Stimulated activated CD4-positive, alpha-beta T cell treated with anti-CD3 and anti-CD28 coated beads, Interleukin-4, amount 100 ng/mL, for 1 hour (primary cell): ENCODE measurements at places on chromosomes 6 and 20.
A peak's percentile ranks its signal among the peaks of the same experiment; 100 is the strongest.

GRCh38 chr20:25223765-25224720, 23.8 kb upstream of the PYGB start:
- DNase-seq: no peak

GRCh38 chr20:34016736-34017135, 23.0 kb downstream of the RALY start:
- DNase-seq: no peak

DNA sequence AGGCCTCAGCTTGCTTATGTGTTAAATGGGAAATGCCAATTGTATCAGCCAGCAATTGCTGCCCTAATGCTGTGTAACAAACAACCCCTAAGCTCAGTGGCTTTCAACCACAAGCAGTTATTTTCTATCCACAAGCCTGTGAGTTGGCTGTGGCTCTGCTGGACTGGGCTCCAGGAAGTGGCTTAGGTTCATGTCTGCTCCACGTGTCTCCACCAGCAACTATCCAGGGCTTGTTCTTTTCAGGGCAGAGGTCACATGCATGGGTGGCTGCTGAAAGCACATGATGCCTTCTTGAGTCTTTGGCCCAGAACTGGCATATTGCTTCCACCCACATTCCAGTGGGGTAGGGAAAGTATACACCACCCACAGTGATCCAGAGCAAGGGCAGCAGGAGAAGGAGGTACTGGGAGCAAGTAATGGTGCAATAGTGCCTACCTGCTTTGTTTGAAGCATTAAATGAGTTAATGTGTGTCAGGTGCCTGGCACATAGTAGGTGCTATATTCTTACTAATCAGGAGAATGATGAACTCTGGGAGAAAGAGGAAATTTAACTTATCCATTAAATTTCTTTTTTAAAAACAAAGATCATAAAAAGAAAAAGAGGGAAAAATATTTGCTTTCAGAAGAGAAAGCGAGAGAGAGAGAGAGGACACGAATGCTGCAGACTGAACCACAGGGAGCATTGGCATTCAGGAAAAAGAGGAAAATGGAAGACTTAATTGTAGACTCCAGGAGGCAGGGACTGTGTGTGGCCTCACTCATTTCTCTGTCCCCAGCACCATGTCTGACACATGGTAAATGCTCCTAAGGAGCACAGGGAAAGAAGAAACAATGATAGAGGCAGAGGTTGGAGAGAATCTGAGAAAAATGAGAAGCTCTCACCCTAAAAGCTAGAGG, 25.2 kb upstream of the RNF24 start:
- DNase-seq: no peak

- DNase-seq: no peak
Measured at GRCh38 chr6:153237670-153238069, 106.6 kb upstream of the RGS17 start.

GRCh38 chr6:170025935-170026750, 264.7 kb downstream of the DLL1 start:
- no peak for DNase-seq

DNA sequence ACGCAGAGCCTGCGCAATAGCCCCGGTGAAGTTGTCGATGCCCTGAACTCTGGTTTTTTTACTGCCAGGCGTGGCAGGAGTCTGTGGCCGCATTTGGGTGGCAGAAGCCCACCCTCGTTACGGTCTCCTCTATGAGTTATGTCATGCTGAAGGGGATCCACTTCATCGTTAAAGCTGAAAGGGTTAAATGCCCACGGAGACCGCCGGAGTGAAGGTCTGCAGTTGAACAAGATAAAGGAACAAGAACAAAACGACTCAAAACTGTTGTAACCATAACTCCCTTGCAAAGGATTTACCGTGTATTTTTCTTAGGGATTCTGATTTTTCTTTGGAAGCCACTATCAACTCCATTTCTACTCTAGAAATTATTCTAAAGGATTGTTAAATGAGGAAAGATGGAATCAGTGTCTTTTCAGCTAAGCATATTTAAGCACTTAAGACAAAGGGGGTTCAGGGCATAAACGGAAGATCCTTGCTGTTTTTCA, 501 bp upstream of the ELOVL5 start:
- no peak for DNase-seq

- DNase-seq: no peak
Measured at GRCh38 chr6:17021539-17021889, 80.3 kb upstream of the STMND1 start.

- no peak for DNase-seq
Measured at GRCh38 chr6:134080171-134080795, 27.9 kb upstream of the SLC2A12 start.

- DNase-seq: no peak
Measured at GRCh38 chr6:37205175-37205996, 35.4 kb downstream of the PIM1 start.

DNA sequence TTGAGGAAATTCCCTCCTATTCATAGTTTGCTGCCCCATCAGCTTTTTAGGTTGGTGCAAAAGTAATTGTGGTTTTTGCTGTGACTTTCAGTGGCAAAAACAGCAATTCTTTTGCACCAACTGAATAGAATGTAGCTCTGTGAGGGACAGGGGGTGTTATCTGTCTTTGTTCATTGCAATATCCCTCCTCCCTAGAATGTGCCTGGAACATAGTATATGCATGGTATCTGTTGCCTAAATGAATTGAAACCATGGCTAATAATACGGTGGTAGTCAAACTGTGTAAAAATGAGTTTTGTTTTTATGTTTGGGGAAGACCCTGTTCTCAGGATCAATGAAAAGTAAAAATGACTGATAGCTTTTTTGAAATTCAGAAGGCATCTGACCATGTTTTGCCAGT, 45.1 kb downstream of the SCAND1 start:
- DNase-seq: no peak

- no peak for DNase-seq
Measured at GRCh38 chr20:32535316-32535952, 49.7 kb downstream of the NOL4L start.

DNA sequence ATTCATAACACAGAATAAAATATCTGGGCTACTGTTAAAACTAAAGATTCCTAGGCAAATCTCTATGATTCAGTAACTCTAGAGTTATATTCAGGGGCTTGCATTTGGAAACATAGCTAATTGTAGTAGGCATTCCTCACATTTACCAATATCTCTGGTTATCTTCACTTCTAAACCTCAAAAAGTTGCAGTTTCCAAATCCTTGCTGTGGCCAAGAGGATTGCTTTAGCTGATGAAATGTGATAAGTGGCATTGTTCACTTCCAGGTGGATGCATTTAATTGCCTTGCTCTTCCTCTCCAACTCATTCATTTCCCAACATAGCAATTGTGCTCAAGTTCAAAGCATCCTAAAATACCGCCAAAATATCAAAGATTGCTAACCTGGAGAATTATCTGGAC, 246.6 kb downstream of the GRIK2 start:
- DNase-seq: no peak

DNA sequence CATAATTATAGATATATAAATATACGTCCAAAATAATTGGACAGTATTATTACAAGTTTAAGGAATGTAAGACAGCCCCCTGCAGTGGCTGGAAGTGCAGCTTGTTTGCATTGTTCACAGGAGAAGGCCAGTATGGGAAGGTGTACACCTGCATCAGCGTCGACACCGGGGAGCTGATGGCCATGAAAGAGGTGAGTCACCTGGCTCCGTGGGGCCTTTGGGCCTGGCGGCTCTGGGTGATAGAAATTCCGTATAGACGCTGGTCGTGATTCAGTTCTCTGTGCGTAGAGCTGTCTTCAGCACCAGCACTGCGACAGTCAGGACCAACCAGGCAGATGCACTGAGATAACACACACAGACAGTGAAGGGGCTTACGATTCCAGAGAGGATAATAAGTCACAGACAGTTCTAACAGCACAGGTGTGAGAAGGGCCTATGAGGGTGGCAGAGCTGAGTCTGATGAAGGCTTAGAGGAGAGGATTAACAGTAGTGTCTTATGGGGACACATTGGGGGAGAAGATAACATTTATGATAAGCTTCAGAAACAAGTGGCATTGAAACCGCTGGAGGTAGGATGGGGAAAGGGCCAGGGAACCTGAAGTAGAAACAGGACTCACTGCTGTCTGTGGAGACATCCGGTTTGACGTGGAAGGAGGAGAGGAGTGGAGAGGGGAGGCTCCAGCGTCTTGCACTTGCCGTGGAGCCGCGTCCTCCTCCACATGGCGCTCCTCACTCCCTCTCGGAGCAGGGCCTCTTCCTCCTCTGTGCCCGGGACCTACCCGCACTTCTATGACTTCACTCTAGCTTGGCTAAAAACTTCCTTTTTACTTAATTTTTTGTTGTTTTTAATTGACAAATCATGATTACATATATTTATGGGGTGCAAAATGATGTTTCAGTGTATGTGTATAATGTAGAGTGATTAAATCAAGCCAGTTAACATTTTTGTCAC, 116.5 kb downstream of the MAP3K4 start:
- no peak for DNase-seq

- DNase-seq: no peak
Measured at GRCh38 chr6:111841822-111842221, 31.4 kb downstream of the FYN start.

DNA sequence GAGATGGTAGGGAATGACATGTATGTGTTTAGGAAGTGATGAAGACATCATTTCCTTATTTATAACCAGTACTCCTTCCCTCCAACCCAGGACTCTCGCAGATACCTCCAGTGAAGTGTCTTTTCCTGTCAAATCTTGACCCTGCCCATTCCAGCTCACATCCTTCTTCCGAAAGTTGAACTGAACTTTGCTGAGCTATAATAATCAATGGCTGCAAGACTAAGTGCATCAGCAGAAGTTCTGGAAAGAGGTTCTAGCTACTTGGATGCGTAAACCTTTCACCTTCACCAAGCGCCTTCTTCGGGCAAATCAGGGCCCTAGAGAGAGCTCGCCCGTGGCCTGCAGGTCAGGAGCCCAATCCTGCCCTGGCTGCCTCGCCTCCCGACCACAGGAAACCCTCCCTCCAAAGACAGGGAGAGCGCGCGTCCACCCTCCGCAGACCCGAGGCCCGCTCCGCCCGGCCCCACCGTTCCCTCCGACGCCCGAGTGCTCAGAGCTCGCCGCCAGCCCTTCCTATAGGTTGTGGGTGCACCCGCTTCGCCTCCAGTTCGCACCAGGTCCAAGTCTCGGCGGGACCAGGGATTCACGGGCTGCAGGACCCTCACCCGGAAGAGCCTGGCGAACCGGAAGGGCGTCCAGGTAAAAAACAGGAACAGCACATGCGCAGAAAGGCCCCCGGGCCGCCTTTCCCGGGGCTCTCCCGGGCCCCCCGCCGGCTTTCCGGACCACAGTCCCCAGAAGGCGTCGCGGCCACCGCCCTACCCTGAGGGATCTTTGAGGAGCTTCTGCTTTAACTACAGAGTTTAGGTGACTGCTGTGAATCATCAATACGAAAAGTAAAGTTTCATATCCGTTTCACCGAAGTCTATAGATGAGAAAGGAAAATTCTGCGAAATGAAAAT, at the start of gene ZNF334:
TSS of gene ZNF334 (minus strand) at position 617 of the 902 bp plus-strand sequence. CDS start 1,457 bp downstream, outside the sequence.
- DNase-seq: peak; percentile 46

DNA sequence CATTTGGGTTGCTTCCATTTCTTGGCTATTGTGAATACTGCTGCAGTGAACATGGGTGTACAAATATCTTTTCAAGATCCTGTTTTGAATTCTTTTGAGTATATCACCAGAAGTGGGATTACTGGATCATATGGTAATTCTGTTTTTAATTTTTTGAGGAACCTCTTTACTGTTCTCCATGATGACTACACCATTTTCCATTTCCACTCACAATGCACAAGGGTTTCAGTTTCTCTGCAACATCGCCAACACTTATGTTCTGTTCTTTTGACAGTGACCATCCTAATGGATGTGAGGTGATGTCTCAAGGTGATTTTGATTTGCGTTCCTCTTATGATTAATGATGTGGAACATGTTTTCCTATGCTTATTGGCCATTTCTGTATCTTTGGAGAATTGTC, 214.4 kb upstream of the ZFP64 start:
- DNase-seq: no peak

DNA sequence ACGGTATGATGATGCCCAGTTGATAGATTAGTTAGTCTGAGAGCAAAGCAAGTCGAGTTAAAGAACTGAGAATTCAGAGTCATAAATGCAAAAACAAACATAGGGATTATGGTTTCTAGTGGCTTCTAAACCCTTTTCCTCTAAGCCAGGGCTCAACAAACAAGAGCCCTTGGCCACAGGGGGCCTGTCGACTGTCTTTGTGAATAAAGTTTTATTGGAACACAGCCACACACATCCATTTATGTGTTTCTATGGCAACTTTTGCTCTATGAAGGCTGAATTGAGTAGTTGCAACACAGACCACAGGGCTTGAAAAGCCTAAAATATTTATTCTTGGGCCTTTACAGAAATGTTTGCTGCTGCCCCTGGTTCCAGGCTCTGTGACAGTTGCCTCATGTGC, 76.2 kb downstream of the SLC24A3 start:
- DNase-seq: no peak

DNA sequence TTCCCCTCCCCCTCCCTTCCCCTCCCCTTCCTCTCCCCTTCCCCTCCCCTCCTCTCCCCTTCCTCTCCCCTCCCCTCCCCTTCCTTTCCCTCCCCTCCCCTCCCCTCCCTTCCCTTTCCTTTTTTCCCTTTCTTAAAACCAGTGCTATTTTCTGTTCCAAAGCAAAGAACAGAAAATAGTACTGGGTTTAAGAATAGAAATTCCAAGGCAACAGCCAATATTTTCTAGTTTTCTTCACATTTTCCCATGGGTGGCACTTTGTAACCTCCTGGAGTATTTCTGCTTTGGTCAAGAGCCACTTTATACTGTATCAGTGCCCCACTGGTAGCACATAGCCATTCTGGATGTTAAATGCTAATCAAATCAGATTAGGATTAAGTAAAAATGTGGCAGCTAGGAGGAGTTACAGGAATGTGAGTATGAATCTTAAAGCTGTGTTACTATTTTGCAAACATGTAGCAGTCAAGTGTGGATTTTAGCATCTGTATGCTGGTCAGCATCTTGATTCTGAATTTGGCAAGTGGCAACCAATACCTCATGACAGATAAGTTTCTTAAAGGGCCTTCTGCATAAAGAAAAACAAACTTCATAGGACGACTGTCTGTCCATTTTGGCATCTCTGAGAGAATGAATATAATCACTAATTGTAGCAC, 126.4 kb downstream of the CEP57L1 start:
- DNase-seq: no peak

- DNase-seq: no peak
Measured at GRCh38 chr6:89482126-89482525, 49.2 kb downstream of the ANKRD6 start.

GRCh38 chr20:46835418-46835817, 59.2 kb upstream of the EYA2 start:
- DNase-seq: no peak

- DNase-seq: peak; percentile 36
Measured at GRCh38 chr6:139249395-139249794, 42.4 kb downstream of the TXLNB start.

DNA sequence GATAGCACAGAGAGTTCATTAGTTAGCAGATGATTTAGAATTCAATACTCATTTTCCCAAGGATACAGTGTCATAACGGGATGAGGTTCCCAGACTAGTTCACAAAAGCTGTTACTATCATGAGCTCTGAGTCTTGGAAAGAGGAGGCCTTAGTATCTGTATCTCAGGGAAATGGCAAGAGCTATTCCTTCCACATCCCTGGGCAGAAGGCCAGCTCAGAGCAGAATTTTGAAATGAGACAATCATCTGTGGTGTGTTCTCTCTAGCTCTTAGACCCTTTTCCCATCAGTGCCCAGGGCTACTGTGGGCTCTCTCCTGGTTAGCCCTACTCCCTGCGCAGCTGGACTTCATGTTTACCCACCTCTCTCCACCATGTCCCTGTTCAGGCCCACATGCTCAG, 64.5 kb downstream of the JAG1 start:
- DNase-seq: no peak

- DNase-seq: no peak
Measured at GRCh38 chr20:25050501-25051350, 7.2 kb downstream of the ACSS1 start.
